Naive thymus-derived CD8-positive, alpha-beta T cell (primary cell): ENCODE measurements at places on chromosomes 16 and 17.
A peak's percentile ranks its signal among the peaks of the same experiment; 100 is the strongest.

- no peak for DNase-seq
Observed at GRCh38 chr16:79439901-79440300, 160.6 kb downstream of the MAF start.

- no peak for DNase-seq
Observed at GRCh38 chr16:72061564-72061963, 1.5 kb upstream of the HPR start.

GRCh38 chr16:87255866-87256265 lies 61.3 kb downstream of the C16orf95 start:
- DNase-seq = no peak

DNA sequence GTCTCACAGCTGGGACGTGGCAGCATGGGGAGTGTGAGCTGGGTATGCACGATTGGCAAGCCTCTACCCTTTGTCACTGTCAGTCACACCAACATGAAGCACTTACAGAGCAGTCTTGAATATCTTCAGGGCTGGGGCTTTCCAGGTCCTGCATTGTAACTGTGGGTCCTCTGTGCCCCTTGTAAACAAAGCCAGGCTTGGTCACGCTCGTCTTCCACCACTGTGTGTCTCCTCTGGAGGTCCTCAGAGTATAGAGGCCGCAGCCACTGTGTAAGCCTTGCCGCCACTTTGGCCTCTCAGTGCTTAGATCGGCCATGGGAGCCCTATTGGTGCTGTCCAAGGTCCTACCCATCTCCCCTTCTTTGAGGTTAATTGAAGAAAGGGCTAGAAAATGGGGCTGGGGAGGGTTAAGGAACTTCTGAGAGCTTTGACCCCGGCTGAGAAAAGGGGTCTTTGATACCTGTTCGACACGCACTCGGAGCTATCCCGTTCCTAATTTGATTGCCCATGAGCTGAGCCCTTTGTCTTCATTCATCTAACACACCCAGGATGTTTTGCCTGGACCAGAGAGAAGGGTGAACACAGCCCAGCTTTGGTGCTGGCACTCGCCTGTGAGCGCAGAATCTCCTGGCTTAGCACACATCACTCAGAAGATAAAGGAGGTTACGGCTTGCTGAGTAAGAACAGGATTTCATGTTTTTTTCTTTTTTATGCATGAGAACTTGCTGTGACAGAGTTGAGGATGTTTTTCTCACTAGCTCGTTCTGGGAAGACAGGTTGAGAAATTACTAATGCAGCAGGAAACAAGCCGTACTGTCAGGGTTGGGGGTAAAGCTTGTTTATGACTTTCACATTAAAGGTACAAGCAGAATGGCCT lies 267.9 kb downstream of the CPPED1 start:
- DNase-seq = no peak

DNA sequence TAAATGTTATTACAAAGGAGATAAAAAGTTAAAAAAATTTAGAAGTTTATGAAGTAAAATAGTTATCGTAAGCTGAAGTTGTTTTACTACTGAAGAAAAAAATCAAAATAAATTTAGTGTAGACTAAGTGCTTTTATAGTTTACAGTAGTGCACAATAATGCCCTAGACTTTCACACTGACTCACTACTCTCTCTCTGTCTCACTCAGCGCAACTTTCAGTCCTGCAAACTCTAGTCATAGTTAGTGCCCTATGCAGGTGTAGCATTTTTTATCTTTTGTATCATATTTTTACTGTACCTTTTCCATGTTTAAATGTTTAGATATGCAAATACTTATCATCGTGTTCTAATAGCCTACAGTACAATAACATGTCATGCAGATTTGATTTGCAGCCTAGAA lies 17.7 kb upstream of the TOM1L1 start:
- no peak for DNase-seq

- peak; percentile 84 for DNase-seq
Observed at GRCh38 chr16:2715519-2715918, 4.5 kb downstream of the PRSS27 start.
